Muscle of back (tissue), 13 donors: ENCODE measurements at places on chromosomes 5 and 9. TPM values are rescaled to one million over a fixed set of nuclear protein-coding genes. Genes with fewer than 3 reads are reported as not detected.

The PCDHB4 gene
- 3.1 TPM for polyA plus RNA-seq

The CDC37L1 gene
- polyA plus RNA-seq, result 33.8 TPM

The TBC1D2 gene
- 2.8 TPM for polyA plus RNA-seq

The FBXO38 gene
- polyA plus RNA-seq, result 25.1 TPM

The IL13 gene
- polyA plus RNA-seq, result 0.41 TPM

The CTXN3 gene
- polyA plus RNA-seq, result 3.1 TPM

The TMEM252 gene
- polyA plus RNA-seq, result 2.2 TPM

The TNFSF8 gene
- polyA plus RNA-seq, result 0.45 TPM

The PLAC8L1 gene
- 1.1 TPM for polyA plus RNA-seq

The FOXD4 gene
- polyA plus RNA-seq, result 0.72 TPM

The LURAP1L gene
- 14.9 TPM for polyA plus RNA-seq

The ALDH1A1 gene
- 28.1 TPM for polyA plus RNA-seq

The TNFSF15 gene
- polyA plus RNA-seq, result 0.20 TPM

The PCDHA7 gene
- polyA plus RNA-seq, result 0.15 TPM

The SV2C gene
- polyA plus RNA-seq, result not detected

GRCh38 chr5:69129413-69129812 is 35.6 kb downstream of the SLC30A5 start:
- peak; percentile 40 for DNase-seq

DNA sequence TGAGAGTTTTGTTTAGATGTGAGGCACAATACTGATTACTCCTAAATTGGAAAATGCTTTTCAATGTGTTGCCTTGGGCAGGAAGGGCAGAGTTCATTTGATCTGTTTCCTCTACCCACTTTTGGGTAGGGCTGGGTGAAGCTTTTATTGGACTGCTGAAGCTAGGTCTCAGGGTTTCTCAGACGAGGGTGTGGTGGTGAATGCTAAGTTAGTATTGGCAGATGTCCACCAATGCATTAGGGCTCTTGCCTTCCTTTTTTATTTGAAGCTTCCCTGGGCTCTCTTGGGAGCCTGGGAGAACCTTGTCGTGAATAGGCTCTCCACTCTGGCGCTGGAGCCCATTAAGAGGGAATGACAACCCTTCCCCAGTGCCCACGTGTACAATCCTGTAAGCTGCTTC is 23.1 kb downstream of the SPTAN1 start:
- no peak for DNase-seq

GRCh38 chr5:73232266-73233041 is 59.5 kb downstream of the TMEM174 start:
- DNase-seq, result peak; percentile 71

DNA sequence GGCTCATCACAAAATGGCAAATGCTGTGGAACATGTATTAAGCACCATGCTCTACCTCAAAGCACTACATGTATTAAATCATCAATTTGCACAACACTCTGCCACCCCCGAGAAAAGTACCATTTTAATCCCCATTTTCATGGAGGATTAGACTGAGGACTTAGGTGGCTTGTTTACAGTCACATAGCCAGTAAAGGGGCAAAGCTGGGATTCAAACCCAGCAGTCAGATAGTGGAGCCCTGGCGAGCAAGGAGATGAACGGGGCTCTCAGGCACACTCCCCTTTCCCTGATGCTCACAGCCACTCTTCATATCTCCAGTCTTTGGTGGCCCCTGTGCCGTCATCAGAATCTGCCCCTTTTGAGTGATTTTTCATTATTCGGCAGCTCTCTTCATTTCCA is 262.9 kb downstream of the DIRAS2 start:
- DNase-seq, result no peak

DNA sequence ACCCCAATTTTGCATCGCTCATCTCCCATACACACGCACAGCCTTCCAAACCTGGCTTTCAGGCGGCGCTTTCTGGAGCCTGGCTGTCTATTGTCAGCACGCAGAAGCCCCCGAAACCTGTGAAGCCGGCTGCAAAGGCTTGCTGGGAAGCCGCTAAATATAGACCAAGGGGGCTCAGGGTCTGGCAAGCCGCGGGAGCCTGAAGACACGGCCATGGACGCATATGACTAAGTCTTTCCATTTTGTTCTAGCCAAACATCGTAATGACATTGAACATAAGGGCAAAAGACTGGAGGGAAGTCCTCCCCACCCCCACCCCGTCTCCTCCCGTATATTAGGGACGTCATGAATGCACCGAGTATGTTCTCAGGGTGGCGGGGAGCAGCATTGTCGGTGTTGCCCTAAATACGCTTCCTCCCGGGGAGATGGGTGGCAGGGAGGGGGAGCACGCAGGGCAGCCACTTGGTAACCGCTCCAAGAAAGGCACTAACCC is 1.1 kb downstream of the CTNND2 start:
- DNase-seq, result peak; percentile 40

- DNase-seq, result no peak
Observed at GRCh38 chr5:96022971-96023370, 61.3 kb upstream of the ELL2 start.

GRCh38 chr9:69252436-69252835 is 72.6 kb upstream of the ENTREP1 start:
- no peak for DNase-seq

DNA sequence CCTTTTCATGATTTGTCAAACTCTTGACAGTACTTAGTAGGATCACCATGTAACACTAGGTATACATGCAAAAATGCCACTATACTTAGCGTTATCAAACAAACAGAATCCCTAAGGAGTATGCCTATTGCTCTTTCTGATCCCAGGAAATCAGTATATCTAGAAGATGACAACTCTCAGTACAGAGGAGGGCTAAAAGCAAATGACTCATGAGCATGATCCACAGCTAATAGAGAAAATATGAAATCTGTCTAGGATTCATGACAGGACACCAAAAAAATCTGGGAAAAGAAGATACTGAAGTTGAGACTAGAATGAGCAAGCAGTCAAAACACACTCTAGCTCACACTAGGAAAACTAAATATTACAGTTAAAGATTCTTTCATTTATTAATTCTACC is 89.2 kb downstream of the RAPGEF6 start:
- DNase-seq, result peak; percentile 54

- DNase-seq, result no peak
Observed at GRCh38 chr9:129559506-129559881, 61.4 kb downstream of the C9orf50 start.

DNA sequence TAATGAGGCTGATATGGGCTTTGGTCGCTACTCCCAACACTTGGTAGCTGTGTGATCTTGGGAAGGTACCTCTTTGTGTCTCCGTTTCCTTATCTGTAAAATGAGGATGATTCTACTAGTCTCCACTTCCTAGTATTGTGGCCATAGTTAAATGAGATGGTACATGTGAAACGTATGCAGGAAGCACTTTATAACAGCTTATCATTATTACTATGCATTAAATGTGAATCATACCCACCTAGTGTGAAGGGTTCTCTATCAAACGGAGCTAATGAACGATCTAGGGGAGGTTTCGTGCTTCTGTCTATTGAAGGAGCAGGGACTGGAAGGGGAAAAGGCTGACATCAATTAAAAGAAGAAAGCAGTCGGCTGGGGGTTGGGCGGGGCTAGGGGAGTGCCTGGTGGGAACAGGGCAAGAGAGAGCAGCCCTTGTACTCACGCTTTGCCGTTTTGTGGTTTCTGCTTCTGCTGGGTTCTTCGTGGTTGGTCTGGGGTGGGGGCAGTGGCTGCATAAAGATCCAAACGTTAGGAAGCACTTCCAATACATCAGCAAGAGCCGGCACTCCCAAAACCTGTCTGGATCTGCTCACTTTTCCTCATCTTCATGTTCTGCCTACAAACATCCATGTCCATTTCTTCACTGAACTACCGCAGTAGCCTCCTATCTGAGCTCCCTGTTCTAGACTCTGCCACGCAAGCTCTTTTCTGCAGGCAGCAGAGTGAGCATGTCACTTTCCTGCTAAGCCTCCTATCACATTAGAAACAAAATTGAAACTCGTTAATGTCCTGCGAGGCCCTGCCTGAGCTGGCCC is 30.8 kb downstream of the LCP2 start:
- DNase-seq, result no peak

GRCh38 chr9:130543859-130544258 is 35.5 kb upstream of the FUBP3 start:
- no peak for DNase-seq

- no peak for DNase-seq
Observed at GRCh38 chr9:134522502-134522848, 119.1 kb upstream of the COL5A1 start.

GRCh38 chr9:132012704-132013357 is 66.8 kb downstream of the MED27 start:
- DNase-seq, result no peak

- no peak for DNase-seq
Observed at GRCh38 chr5:36374266-36374862, 72.7 kb upstream of the RANBP3L start.

DNA sequence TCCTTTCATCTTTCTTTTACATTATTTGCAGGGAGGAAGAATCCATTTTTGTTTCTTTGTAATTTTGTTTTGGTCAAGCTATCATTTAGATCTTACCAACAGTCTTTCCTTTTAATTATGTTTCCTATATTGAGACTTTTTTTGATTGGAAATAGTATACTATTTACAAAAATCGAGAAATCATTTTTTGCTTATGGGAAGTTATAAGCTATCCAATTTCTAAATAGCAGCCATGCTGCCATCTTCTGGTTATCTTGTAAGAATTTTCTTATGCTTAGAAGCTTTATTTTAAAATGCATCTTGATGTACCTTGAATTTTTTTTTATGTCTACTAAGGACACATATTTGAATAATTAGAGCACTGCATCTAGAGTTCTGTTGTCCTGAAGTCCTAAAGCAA is 821.2 kb downstream of the PTPRD start:
- peak; percentile 3 for DNase-seq

DNA sequence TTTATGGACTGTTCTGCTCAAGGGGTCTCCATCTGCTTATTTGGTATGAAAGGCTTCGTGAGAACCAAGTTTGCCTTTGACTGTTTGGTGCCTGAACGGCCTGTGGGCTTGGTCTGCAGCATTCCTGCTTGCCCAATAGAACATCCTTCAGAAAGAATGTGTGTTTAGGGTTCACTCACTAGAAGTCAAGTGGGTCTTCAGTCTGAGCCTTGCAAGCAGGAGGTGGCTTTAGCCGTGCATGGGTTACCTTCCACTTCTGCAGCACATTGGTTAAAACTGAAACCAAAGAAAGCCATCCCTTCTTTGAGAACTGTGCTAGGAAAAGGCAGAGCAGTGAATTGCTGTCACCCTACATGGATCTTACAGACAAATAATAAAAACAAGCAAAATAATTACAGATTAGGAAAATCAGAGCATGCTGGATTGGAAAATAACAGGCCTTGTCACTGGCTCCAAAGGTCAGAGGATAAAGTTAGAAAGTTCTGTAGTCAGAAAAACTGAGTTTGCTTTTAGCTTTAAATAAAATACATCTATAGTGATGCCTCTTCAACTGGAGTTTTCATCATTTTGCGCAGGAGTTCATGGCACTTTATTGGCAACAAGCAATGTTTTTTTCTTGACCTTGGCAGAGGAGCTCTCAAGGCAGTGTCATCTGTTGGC is 16.6 kb downstream of the WWC1 start:
- DNase-seq, result no peak

GRCh38 chr5:172707285-172708182 is 63.5 kb downstream of the DUSP1 start:
- DNase-seq, result no peak

- no peak for DNase-seq
Observed at GRCh38 chr9:36664806-36665205, 92.1 kb downstream of the MELK start.

DNA sequence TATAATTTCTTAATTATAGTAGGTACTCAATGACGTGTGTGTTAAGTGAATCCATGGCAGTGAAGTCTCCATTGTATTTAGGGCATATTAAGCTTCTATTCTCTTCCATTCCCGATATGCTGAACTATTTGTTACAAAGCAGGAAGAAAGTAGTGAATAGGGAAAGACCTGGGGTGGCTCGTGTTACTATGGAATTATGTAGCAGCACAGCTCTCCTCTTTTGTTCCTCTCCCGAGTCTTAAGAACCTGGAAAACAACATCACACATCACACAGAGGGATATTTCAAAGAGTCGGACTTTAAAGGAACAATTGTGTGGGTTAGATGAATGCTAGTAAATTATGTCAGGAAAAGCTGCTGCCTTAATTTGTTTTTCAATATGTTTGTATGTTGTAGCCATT is 131.8 kb downstream of the PCSK5 start:
- no peak for DNase-seq

GRCh38 chr5:51990661-51991180 is 607.5 kb downstream of the ISL1 start:
- DNase-seq, result no peak

- DNase-seq, result no peak
Observed at GRCh38 chr9:116288658-116289057, 135.1 kb downstream of the PAPPA start.

GRCh38 chr5:110612794-110613247 is 113.7 kb downstream of the TMEM232 start:
- DNase-seq, result no peak

GRCh38 chr5:102876610-102877009 is 121.5 kb downstream of the PAM start:
- no peak for DNase-seq

DNA sequence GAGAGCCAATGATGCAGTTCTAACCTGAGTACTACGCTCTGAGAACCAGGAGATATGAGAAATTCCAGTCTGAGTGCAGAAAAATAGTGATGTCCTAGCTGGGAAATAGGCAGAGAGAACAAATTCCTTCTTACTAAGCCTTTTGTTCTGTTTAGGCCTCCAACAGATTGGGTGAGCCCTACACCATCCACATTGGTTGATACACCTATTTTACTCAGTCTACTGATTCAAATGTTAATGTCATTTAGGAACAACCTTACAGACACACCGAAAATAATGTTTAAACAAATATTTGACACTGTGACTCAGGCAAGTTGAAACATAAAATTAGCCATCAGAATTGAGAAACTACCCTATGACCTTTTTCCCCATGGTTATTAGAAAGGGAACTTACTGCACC is 333.9 kb upstream of the IZUMO3 start:
- DNase-seq, result no peak

DNA sequence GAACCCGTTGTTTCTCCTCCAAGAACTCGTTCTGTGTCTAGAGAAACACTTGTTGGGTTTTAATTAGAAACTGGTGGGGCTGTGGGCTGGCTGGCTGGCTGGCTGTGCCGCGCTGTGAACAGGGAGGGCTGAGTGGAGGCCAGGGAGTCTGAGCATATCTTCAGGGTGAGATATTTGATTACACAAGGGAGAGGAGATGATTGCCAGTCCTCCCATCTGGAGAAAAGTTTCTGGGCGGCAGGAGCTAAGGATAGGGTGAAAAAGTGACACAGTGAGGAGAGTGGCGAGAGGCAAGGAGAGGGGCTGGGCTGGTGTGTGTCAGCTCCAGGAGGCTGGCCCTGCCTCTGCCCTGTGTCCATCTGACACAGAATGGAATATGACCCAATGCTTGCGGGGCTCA is 63.0 kb downstream of the GDNF start:
- no peak for DNase-seq

- peak; percentile 81 for DNase-seq
Observed at GRCh38 chr9:106697750-106698502, 165.0 kb upstream of the ZNF462 start.

- DNase-seq, result peak; percentile 68
Observed at GRCh38 chr5:115686738-115687074, 60.9 kb upstream of the TMED7 start.

DNA sequence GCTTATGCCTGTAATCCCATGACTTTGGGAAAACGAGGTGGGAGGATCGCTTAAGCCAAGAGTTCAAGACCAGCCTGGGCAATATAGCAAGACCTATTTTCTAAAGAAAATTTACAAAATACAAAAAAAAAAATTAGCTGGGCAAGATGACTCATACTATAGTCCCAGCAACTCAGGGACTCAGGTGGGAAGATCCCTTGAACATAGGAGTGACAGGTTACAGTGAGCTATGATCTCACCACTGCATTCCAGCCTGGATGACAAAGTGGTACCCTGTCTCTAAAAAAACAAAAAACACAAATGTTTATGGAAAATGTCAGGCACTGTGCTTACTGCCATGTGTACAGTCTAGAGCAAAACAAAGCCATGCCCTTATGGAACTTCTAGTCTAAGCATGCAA is 823.3 kb upstream of the DMAC1 start:
- DNase-seq, result no peak
